ENCODE measurements at places on chromosomes 3 and 15.

GRCh38 chr3:16692486-16693344 lies 87.5 kb upstream of the DAZL start:
- DNase-seq = no peak

GRCh38 chr3:60085649-60086048 lies 1035.8 kb upstream of the CFAP20DC start:
- no peak for DNase-seq

GRCh38 chr15:80523746-80524145 lies 119.6 kb downstream of the ARNT2 start:
- no peak for DNase-seq

GRCh38 chr15:64527263-64527984 lies 67.0 kb downstream of the ZNF609 start:
- DNase-seq = no peak

GRCh38 chr3:31094048-31094447 lies 199.6 kb upstream of the GADL1 start:
- DNase-seq = no peak

DNA sequence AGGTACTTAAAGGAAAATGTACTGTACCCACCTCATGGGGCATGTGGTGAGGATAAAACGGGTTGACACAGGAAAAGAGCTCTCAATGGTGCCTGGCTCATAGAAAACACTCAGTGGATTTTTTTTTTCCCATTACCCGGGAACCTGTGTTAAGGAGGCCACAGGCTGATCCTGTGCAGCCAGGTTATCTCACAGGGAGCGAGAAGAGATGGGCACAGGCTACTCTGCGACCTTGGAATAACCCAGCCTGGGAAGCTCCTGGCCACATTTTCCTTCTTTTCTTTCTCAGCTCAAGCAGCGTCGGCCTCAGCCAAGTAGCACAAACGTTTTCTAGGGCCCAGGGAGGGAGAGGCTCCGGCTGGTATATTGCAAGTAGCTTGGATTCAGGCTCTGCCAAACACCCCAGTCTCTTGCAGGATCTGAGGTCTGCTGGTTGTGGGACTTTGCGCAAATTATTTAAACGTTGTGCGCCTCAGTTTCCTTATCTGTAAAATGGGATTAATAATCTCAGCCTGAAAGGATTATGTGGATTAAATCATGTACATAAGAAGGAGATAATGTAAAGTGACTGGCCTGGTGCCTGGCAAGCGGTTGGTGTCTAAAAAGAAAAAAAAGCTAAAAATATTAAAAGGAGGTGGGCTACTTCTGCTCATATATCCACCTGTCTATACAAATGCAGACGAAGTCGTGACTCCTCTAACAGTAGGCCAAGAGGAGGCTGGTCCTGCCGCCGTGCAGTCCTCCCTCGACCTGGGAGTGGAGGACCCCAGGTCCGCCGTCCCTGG lies 2.2 kb downstream of the FURIN start:
- no peak for DNase-seq

DNA sequence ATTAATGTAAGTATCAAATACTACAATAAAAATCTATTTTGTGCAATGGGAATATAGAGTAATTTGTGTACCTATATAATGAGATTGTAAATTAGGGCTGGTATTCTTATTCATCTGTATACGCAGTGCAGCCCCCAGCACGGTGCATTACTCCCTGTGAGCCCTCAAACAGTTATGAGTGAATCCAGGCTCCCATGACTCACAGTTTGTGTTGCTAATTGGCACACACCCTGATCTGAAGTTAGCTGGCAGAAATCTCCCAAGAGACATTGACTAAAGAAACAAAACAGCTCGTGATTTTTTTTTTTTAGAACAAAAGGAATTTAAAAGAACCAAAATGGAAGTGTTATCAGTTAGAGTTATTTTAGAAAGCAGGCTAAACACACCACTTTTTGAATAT lies 15.7 kb downstream of the GK5 start:
- no peak for DNase-seq

DNA sequence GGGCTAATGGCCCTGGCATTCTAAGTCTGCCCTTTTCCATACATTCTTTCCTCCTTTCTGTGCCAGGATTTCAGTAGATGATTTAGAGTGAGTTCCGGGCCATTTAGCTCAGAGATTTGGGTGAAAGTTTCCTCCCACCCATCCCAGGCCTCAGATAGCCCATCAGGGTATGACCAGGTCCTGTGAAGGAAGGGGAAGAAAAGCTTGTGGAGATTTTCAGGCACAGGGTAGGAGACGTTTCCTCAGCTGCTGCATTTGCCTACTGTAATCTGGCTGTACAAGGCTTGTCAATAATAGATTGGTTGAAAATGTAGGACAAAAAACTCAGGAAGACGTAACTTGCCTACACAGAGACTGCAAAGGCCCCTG lies 63.2 kb upstream of the BCL6 start:
- DNase-seq = no peak

- DNase-seq = no peak
Measured at GRCh38 chr3:17423786-17424536, 318.5 kb downstream of the TBC1D5 start.

DNA sequence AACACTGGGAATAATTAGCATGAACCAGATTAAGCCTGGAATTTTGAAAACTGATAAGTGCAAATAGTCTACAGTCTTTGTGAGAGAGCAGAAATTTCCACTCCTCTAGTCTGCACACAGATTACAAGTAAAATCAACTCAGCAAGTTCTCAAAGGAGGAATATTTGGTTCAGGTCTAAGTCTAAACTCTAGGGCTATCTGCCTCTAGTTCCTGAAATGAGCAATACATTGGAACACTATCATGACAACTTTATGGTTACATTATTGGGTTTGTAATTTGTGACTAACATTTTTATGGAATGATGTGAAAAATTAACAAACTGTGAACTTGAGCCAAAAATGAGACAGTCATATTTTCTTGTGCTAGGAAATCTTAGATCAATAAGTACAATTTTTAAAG lies 30.8 kb upstream of the ADGRG7 start:
- DNase-seq = no peak

GRCh38 chr15:26771578-26772153 lies 1.2 kb downstream of the GABRB3 start:
- no peak for DNase-seq

DNA sequence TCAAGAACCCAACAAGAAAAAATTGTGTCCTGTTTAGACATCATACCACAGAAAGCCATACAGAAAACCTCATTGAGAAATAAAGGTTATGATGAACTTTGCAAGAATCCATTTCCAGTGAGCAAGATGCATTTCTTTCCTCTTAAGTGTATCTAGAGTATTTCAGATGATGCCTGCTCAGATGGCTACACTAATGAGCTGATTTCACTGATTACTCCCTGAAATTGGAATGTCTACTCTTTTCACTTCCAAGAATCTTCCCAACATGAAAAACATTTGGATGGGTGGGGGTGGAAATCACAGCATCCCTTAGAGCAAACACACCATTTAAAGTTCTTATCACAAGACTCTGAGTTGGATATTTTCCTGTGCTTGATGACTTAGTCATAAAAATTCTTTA lies 41.4 kb upstream of the IL12A start:
- no peak for DNase-seq

GRCh38 chr15:100691321-100691720 lies 88.9 kb downstream of the ASB7 start:
- no peak for DNase-seq
